ENCODE measurements at places on chromosomes 2 and 18. TPM values are rescaled to one million over a fixed set of nuclear protein-coding genes. Genes with fewer than 3 reads are reported as not detected.

Gene AQP12A
- not detected for total RNA-seq

Gene KCNS3
- 0.41 TPM for total RNA-seq

Gene BMP10
- total RNA-seq: not detected

Gene UGT1A10
- not detected for total RNA-seq

Gene LHCGR
- not detected for total RNA-seq

Gene SCTR
- not detected for total RNA-seq

Gene PIEZO2
- not detected for total RNA-seq

Gene CHRND
- total RNA-seq: not detected

Gene C2orf42
- 42.9 TPM for total RNA-seq
